SK-MEL-5 (cell line): ENCODE measurements at places on chromosomes 6 and 20.

- no peak for DNase-seq
These were observed 8.8 kb downstream of the PKIG start for GRCh38 chr20:44590980-44591778.

DNA sequence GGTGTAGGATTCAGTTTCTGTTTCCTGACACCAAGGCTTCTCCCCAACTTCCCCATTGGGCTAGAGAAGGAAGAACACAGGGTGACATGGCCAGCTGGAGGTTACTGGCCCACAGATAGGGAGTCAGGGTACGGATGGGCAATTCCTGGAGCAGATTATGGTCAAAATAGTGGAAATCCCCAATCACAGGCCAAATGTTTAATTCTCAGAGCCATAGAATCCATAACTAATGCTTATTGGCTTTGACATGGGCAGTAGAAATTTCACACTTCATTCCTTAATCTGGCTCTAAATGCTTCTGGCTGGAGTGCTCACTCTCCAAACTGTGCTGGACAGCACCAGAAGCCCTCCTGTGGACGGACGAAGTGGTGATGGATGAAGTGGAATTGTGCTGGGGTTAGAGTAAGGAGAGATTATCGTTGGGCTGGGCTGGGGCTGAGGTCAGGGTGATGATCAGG, 887 bp downstream of the SIGLEC1 start:
- DNase-seq = no peak

GRCh38 chr20:57872816-57873409, 163.1 kb upstream of the PMEPA1 start:
- no peak for DNase-seq

DNA sequence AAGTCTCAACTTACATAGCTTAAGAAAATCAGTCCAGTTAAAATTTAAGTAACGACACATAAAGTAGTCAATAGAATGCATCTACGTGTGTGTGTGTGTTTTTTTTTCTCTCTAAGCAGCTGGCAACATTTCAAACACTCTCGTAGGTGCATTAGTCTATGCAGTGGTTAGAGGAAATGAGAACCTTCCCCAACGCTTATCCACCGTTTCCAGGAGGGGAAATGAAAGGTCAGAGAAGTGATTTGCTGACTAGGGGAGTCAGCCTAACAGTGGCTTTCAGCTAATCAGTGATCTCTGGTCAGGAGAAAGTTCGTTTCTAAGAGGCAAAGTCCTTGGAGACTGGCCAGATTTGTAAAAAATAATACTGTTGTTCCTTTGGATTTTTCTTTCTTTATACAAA, 806.6 kb downstream of the C6orf118 start:
- DNase-seq = no peak

- no peak for DNase-seq
These were observed 23.1 kb downstream of the PABPC1L start for GRCh38 chr20:44932916-44933315.

DNA sequence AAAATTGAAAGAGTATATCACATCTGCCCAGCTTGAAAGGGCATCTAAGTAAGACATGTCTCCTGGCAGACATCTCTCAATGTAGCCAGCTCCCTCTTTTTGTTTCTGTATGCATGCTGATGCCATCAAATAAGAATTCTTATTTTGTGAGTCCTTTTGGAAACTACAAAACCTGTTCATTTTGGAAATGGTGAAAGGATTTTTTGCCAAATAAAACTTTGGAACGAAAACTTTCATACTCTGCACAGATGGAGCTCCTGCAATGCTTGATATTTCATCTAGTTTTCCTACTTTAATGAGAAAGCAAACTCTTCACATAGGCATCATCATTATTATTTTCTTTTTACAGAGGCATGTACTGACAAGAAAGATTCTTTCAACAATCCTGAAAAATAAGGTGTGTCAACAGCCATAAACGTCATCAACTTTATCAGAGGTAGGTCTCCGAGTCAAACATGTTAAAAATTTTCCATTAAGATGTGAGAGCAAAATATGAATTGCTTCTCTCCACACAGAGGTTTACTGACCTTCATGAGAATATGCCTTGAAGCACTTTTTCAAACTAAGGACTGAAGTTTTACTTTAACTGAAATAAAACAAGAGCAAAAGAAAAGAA, 26.2 kb upstream of the CMTR1 start:
- no peak for DNase-seq

GRCh38 chr6:154508573-154509375, 1.7 kb downstream of the CNKSR3 start:
- no peak for DNase-seq

DNA sequence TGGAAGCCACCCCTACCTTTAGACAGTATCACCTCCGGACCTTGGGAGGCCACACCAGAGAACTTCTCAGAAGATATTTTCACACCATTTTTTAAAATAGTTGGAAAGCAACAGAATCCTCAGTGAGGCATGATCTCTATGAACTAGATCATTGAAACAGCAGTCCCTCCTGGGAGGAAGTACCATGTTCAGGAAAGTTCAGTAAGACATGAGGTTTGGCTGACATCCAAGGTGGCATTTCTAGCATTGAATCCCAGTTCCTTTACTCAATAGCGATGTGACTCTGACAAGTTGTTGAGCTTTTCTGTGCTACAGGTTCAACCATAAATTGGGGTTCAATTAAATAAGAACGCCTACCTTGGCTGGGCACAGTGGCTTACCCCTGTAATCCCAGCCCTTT, 169.0 kb downstream of the TBC1D7 start:
- DNase-seq = peak; percentile 27

DNA sequence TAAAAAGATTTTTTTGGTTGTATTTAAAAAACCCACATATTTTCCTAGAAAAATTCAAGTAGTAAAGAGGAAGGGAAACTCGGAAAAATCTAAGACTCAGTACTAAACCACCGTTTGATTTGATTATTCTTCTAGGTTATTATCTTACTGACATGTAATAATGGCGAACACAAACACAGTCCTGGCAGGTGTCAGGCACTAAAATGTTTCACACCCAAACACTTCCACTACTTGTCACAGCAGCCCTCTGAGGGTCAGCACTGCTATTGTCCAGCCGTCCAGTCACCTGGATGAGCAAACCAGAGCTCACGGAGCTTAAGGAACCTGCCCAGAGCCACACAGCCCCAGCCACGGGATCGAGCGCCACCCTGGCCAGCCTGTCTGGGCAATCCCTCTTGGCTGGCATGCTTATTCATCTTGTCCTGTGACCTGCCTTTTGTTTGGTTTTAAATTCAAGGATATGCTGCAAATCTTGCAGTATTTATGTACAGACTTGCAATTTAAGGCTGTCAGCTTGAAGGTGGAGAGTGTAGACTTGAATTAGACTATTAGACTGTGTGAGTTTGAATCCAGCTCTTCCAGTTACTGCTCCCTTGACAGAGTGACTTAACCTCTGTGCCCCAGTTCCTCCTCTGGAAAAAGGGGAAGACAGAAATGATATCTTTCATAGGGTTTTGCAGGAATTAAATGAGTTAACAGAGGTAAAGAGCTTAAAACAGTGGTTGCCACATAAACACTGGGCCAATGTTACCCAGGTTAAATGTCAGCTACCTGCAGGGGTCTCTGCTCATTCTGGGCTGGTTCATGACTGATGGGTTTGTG, 82.2 kb downstream of the CDYL start:
- DNase-seq = no peak

DNA sequence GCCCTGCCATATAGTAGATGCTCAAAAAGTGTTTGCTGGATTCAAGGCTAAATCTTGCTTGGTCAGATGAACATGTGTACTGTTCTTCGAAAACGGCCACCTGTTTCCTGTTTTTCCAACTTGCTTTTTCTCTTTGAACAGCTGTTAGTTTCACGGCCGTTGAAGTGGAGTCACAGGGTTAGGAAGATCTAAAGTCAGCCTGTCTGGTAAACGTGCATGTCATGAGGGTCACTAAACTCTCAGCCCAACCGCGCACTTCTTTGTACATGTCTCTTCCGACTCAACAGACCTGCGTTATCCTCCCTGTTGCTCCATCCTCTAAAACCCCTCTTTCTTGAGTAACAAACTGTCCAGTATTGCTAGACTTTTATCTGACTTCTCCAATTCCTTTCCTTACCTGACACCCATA, 93.2 kb upstream of the MAN1A1 start:
- DNase-seq = no peak

- DNase-seq = peak; percentile 11
These were observed 173.4 kb downstream of the SLC16A10 start for GRCh38 chr6:111260570-111261298.

GRCh38 chr6:156175971-156176421, 601.2 kb upstream of the ARID1B start:
- peak; percentile 9 for DNase-seq

- no peak for DNase-seq
These were observed 293.5 kb downstream of the LRFN2 start for GRCh38 chr6:40293460-40294185.

- no peak for DNase-seq
These were observed 19.1 kb downstream of the GHRH start for GRCh38 chr20:37242503-37242902.

DNA sequence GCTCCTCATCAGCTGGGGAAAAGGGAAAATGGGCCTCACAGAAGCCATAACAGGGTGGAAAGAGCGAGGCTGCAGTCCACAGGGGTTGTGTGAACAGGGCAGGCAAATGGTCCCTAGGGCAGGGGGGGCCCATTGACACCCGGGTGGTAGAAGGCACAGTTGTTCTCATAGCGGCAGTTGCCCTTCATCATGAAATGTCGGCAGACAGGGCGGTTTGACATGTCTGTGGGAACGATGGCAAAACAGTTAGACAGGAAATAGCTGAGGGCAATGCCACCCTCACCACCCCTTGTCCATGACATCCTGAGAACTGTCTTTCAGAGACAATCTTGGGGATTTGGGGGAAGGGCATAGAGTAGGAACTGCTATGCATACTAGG, 15.6 kb downstream of the PPP1R10 start:
- no peak for DNase-seq

GRCh38 chr6:32153564-32154513, at the start of gene PPT2:
PPT2 (plus strand) TSS chr6:32154141; CDS start chr6:32154595, 454 bp downstream.
- peak; percentile 93 for DNase-seq

GRCh38 chr6:128929869-128930268, 46.9 kb downstream of the LAMA2 start:
- no peak for DNase-seq

DNA sequence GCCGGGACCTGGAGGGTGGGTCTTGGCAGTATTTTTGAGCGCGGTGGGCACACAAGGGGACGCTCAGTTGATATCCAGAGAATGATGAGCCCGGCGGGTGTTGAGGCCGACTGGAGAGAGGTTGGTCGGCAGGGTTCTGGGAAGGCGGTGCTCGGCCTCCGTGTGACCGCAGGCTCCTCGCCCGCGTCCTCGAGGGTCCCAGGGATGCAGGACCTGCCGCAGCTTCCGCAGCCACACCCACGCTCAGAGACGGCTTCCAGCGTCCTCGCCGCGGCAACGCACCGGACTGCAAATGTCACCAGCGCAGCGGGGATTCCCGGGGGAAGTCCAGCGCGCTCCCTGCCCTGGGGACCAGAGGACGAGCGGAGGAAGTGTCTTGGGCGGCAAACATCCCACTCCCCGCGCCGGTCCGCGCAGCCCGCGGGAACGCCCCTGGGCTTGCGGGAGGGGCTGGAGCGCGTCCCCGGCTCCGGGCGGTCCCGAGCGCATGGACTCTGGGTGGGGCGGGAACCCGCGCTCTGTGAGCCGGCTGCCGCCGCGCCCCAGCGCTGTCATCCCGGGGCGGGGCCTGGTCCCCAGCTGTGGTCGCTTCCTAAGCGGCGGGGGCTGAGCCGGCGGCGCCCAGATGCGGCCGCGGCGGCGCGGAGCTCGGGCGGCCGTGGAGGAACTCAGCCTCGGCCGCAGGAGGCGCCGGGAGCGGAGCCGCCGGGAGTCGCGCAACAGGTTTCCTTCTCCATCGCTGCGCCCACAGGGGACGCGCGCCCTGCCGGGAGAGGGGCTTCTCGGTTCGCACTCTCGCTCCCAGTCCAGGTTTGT, at the start of gene STX11:
Gene STX11, plus strand, starts transcription at position 624 of the 816 bp plus-strand sequence. CDS start 36,111 bp downstream, outside the sequence.
- DNase-seq = peak; percentile 25

- peak; percentile 62 for DNase-seq
These were observed 20.2 kb upstream of the HLA-DOA start for GRCh38 chr6:33029328-33030184.

GRCh38 chr6:154123155-154123956, 84.3 kb downstream of the OPRM1 start:
- peak; percentile 97 for DNase-seq

GRCh38 chr20:35369804-35370203, 42.0 kb downstream of the UQCC1 start:
- DNase-seq = no peak

DNA sequence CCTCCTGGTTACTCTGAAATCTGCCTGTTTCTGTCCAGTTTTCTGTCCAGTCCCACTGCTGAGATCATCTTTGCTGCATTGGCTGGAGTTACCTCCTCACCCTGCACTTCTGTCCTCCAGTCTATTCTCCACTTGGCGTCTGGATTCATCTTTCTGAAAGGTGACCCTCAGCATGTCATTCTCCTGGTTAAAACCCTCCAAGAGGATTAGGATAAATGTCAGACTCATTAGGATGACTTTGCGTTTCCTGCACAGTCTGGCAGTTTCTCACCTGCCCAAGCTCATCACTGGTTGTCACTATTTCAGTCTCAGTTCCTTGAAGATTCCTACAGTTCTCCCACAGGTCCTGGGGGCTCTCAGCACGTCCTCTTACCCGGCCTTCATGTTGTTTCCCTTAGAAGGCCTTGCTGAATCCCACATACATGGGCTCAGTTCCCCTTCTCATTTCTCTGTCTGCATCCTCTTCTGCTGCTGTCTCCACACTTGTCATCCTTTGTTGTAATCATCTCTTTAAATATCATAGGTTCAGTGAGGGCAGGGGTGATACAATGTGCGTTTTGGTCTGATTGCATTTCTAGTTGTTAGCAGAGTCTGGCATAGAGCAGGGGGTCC, 374.8 kb downstream of the QKI start:
- no peak for DNase-seq

GRCh38 chr6:33914645-33915044, 110.8 kb upstream of the MLN start:
- DNase-seq = no peak

- no peak for DNase-seq
These were observed 74.4 kb upstream of the PMEPA1 start for GRCh38 chr20:57783956-57784837.

- no peak for DNase-seq
These were observed 129.5 kb downstream of the FOXC1 start for GRCh38 chr6:1739220-1739619.
